Heart right ventricle (tissue), 16 donors: ENCODE measurements at places on chromosomes 6 and 20.

DNA sequence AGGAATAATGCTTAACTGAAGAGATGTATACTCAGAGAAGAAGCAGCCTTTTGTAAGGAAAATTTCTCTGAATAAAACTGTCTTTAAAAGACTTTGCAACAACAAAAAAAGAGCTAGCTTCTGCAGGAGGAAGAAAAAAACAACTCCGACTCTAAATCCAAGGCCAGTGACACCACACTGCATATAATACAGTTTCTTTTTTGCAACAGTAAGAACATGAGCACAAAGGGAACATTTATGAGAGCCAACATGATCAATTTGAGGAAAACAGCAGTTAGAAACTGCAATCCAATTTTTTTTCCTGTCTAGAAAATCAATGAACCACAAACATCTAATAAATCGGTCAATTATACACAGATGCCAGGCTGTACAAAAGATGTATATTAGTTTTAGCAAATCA lies 42.9 kb upstream of the UST start:
- DNase-seq = no peak

DNA sequence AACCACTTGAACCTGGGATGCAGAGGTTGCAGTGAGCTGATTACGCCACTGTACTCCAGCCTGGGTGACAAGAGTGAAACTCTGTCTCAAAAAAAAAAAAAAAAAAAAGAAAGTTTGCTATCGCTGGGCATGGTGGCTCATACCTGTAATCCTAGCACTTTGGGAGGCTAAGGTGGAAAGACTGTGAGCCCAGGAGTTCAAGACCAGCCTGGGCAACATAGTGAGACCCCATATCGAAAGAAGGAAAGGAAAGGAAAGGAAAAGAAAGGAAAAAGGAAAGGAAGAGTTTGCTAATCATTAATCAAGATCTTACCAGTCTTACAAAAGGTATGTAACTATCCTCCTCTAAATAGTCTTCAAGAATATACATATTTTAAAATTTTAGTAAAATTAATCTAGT lies 55.4 kb upstream of the SMIM29 start:
- DNase-seq = no peak

DNA sequence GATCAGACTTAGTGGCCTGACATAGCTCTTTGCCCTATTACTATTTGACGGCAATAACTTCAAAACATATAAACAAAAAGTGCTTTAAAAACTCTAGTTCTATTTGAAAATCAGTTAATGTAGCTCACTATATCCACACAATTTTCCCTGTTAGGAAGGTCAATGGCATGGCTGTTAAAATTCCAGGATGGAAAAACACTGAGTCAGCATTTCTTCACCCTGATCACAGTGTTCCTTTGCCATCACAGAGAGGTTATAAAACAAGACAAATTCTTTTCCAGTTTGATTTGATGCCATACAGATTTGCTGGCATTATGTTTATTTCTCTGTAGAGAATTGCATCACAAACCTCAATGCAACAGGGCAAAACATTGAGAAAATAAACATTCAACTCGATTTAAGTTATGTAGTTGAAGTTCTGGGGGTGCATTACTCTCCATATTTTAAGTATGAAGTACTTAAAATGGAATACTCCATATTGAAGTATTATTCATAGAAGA lies 253.7 kb upstream of the HSF2 start:
- DNase-seq = no peak

DNA sequence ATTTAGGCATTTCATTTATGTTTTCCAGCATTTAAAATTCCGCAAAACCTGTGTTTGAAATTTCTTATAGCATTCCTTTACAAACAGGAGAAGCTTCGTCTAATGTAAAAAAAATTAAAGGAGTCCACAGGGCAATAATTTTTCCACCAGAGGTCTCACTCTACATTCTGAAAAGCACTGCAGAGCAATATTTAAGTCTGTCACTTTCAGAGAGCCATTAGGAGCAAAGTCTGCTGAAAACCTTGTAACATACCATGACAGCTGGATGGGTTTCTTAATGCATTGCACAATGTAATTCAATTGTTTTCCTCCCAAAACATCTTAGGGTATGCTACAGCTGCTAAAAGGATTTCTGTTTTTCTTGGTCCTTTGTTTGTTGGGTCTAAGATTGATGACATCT lies 18.0 kb downstream of the BAG2 start:
- DNase-seq = no peak

- no peak for DNase-seq
Observed at GRCh38 chr20:43322851-43323250, 133.1 kb upstream of the PTPRT start.
